ENCODE measurements at places on chromosomes 3 and 15. TPM values are rescaled to one million over a fixed set of nuclear protein-coding genes. Genes with fewer than 3 reads are reported as not detected.

DNA sequence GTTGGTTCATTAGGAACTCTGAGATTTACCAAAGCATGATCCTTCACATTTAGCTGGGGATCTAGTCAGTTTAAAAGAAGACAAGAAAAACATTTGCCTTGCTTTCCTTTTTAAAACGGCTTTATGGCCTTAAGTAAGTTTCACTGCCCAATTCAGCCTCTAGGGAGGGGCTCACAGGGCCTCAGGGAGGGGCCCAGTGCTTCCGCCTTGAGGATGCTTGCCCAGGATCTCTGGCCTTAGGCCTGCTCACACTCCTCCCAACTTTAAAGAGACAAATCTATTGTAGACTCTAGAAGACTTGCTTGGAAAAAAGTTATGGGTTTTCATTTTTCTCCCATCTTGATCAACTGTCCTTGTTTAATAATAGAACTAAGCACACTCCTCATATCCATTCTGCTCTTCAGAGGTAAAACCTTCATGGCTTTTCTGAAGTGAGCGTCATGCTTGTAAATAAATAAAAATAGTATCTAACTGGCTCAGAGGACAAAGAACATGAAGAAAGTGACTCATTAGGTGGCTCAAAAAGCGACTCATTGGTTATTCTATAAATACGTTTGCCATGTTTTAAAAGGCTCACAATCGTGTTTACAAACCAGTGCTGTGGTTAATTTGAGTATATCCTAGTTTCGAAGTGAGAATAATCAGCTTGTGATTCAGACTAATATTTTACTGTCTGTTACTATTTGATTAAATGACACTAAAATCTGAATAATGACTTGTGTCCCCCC, 13.7 kb downstream of the PDHB start:
- no peaks in the 10 kb centered on the region for H3K27me3 ChIP-seq
- no peak overlapping the region for H3K4me3 ChIP-seq
- DNase-seq: no peak
- peaks cover under 1% of the 10 kb centered on the region for H3K36me3 ChIP-seq
- no peaks in the 10 kb centered on the region for H3K4me1 ChIP-seq

DNA sequence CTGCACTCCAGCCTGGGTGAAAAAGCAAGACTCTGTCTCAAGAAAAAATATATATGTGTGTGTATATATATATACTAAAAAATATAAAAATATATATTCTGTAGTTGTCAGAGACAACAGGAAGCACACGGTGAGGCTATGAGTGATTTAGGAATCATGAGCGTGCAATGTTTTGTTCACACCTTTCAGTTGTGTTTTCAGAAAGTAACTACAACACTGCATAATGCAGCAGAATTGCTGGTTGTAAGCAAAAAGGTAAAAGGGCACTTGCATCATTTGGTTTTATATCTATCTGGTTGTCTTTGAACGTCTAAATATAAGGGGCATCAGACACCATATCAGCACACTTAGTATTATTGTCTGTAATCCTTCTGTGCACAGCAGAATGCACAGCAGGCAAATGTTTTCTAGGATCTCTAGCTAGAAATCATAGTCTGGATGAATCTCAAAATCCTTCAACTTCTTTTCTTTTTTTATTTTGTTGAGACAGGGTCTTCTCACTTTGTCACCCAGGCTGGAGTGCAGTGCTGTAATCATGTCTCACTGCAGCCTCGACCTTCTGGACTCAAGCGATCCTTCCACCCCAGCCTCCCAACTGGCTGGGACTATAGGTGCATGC, 44.8 kb downstream of the CCR3 start:
- H3K27me3 ChIP-seq: no peaks in the 10 kb centered on the region
- no peaks in the 10 kb centered on the region for H3K36me3 ChIP-seq
- H3K4me1 ChIP-seq: no peaks in the 10 kb centered on the region
- no peak for DNase-seq

GRCh38 chr15:70576696-70577095, 186.7 kb downstream of the UACA start:
- H3K4me1 ChIP-seq: no peaks in the 10 kb centered on the region
- no peaks in the 10 kb centered on the region for H3K27me3 ChIP-seq
- H3K36me3 ChIP-seq: no peaks in the 10 kb centered on the region
- DNase-seq: no peak
- no peak overlapping the region for H3K4me3 ChIP-seq
- no peak overlapping the region for H3K27ac ChIP-seq

- no peaks in the 10 kb centered on the region for H3K4me1 ChIP-seq
- no peak overlapping the region for H3K27ac ChIP-seq
- H3K36me3 ChIP-seq: no peaks in the 10 kb centered on the region
- H3K27me3 ChIP-seq: no peaks in the 10 kb centered on the region
These were observed 302.2 kb upstream of the CTDSPL start for GRCh38 chr3:37559461-37559860.

GRCh38 chr3:162437480-162437879, 940.9 kb downstream of the OTOL1 start:
- no peak overlapping the region for H3K4me3 ChIP-seq
- no peaks in the 10 kb centered on the region for H3K36me3 ChIP-seq
- no peaks in the 10 kb centered on the region for H3K4me1 ChIP-seq
- DNase-seq: no peak
- H3K27ac ChIP-seq: no peak overlapping the region
- no peaks in the 10 kb centered on the region for H3K27me3 ChIP-seq

DNA sequence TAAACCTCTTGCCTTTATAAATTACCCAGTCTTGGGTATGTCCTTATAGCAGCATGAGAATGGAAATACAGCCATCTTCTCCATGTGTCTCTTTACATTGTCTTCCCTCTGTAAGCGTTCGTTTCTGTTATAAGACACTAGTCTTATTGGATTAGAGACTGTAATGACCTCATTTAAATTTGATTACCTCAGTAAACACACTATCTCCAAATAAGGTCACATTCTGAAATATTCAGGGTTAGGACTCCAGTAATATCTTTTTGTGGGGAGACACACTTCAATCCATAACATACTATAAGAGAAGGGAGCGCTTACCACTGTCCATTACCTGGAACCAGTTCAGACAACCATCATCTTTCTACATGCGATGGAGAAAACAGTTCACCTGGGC, 34.3 kb upstream of the CD47 start:
- H3K36me3 ChIP-seq: no peaks in the 10 kb centered on the region
- no peaks in the 10 kb centered on the region for H3K27me3 ChIP-seq
- no peak overlapping the region for H3K4me3 ChIP-seq
- H3K27ac ChIP-seq: no peak overlapping the region

DNA sequence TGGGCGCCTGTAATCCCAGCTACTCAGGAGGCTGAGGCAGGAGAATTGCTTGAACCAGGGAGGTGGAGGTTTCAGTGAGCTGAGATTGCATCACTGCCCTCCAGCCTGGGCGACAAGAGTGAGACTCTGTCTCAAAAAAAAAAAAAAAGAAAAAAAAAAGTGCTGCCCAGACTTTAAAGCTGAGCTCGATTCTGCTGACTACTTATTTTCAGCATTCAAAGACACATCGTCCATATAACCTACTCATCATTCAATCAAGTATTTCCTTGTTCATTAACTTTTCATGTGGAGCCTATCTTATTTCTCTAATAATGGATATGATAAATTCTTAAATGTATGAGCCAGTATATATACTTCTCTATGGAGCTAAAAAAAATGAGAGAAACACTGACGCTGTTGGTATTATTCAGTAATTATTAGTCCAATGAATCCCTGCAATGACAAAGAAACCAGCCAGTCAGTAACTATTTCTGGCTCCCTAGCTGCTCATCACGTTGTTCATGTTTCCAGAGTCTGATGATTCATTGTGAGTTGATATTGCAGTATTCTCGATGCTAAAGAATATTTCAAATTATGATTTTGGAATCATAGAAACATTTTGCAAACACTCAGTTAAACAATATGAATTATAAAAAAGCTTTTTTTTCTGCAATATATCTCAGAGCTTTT, 111.9 kb downstream of the RAP2B start:
- no peak overlapping the region for H3K4me3 ChIP-seq
- no peak for DNase-seq
- no peaks in the 10 kb centered on the region for H3K4me1 ChIP-seq
- H3K27me3 ChIP-seq: no peaks in the 10 kb centered on the region

DNA sequence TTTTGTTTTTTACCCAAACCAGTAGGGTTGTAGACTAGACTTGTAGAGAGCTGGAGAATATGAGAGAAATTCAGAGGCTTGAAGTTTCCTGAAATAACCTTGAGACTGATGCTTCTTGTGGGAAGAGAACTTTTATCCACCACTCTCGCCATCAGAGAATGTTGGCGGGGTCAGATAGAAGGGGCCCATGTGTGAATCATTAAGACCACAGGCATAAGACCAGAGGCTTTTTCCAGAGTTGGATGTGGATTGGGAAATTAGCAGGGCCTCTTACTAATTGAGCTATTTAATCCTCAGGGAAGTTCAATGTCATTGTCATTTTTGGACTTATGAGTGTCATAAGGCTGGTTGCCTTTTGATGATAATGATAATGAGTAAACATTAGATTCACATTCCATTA, 246.9 kb upstream of the THRB start:
- no peak for DNase-seq
- no peaks in the 10 kb centered on the region for H3K27me3 ChIP-seq
- no peak overlapping the region for H3K27ac ChIP-seq
- no peaks in the 10 kb centered on the region for H3K36me3 ChIP-seq
- no peaks in the 10 kb centered on the region for H3K4me1 ChIP-seq

DNA sequence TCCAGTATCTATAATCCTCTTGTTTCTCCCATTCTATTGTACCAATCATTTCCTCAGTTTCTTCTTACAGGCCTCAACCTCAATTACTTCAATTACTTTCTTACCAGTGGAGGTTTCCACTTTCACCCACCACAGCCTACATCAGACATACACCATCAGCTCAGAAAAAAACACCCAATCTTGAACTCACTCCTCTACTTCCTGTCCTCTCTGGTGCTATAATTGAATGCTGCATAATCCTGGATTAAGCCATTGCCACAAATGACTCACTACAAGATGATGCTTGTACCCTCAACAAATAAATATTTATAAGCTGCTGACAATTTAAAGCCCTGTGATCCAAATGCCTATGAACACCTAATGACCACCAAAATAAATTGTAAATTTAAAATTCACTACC, 18.5 kb downstream of the RYK start:
- H3K4me3 ChIP-seq: no peak overlapping the region
- DNase-seq: no peak
- H3K27me3 ChIP-seq: no peaks in the 10 kb centered on the region
- peaks cover 22% of the 10 kb centered on the region for H3K4me1 ChIP-seq

GRCh38 chr3:16467393-16467792, 46.1 kb downstream of the RFTN1 start:
- no peak overlapping the region for H3K27ac ChIP-seq
- no peaks in the 10 kb centered on the region for H3K4me1 ChIP-seq
- no peaks in the 10 kb centered on the region for H3K27me3 ChIP-seq
- no peaks in the 10 kb centered on the region for H3K36me3 ChIP-seq

DNA sequence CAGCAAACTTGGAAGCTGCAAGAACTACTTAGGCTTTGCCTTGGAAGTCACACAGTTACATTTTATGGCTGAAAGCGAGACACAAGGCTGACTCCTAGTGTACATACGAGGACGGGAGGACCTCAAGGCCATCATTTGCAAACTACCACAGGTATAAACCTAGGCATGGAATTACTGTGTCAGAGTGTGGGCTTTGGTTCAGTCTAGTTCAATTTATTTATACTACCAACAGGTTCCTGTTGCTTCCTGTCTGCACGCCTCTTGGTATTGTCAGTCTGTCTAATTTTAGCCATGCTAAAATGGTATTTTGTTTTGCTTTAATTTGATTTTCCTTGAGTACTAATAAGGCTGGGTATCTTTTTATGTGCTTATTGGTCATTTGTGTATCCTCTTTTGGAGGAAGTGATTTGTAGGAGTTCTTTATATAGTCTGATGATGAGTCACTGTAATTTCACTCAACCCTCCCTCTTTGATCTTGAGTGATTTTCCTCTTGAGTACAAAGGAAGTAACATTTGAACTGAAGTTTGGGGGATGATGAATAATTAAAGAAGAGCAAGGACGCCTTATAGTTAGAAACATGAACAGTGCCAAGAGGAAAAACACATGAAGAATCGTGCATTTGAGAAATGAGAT, 8.2 kb downstream of the ANKRD34C start:
- DNase-seq: no peak
- H3K27ac ChIP-seq: no peak overlapping the region
- H3K36me3 ChIP-seq: no peaks in the 10 kb centered on the region
- no peak overlapping the region for H3K4me3 ChIP-seq

DNA sequence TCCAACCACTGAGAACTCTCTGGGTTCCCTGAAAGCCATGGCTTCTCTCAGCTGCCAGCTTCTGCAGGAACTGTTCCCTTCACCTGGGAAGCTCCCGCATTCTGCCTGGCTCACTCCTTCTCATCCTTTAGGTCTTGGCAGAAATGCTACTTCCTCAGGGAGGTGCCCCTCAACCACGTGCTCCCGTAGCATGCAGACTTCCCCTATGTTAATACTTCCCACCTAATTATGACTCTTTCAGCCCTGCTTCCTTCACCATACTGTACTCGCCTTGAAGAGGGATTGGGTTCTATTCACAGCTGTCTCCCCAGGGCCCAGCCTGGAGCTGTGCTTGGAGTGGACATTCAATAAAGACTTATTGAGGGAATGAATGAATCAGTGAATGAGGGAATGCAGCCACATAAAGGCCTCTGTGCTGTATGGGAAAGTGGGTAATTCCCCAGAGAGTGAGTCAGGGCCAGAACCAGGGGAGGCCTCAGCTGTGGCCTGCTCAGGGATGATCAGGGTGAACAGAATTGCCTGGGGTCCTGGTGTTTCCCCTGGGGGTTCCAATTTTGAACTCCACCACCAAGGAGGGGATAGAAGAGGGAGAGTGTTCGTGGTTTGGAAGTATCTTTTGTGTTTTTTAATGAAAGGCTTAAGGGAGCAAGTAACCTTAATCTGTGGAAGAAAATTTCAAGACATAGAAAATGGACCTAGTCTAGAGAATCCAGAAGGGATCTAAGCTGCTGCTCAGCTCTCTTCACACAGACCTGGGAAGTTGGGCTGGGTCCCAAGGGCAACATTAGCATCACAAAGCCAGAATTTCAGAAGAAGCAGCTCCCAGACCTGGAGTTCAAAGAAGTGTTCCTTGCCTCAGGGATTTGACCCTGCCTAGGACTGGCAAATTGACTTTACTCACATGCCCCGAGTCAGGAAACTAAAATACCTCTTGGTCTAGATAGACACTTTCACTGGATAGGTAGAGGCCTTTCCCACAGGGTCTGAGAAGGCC, 14.6 kb upstream of the FAM107A start:
- H3K4me3 ChIP-seq: no peak overlapping the region
- H3K27ac ChIP-seq: no peak overlapping the region
- DNase-seq: no peak
- no peaks in the 10 kb centered on the region for H3K27me3 ChIP-seq

Gene ATG3
- 24.9 TPM for total RNA-seq
